Spinal cord (tissue), 10 donors: ENCODE measurements at places on chromosomes 12 and 14.
A peak's percentile ranks its signal among the peaks of the same experiment; 100 is the strongest.

DNA sequence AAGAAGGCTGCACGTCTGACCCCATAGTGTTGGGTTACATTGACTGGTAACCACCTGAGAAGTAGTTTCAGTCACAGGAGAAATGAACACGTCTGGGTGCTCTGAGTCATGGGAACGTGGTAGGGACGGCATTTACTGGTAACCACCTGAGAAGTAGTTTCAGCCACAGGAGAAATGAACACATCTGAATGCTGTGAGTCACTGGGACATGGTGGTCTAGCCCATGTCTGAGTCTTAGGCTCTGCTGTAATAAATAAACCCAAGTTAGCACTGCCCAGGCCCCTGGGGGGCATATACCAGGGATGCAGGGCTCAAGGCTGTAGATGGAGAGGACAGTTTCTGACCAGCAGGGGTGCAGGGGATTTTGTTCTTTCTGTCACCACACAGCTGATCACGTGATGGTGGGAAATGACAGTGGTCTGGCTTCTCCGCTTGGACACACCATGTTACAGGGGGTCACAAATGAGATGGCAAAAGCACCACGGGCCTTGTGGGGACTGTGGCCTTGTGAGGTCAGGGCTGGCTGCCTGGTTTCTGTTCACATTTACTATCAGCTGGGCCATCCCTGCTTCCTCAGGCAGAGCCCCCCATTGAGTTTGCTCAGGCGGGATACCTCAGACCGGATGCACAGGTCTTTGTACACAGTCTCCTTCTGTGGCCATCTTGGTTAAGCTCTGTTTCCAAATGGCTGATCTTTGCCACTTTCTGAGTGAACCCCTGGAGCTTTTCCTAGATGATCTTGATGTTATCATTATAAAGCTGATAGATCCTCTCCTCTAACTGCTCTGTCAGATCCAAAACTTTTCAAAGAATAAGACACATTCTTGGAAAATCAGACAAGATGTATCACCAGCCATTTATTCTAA, 9.8 kb upstream of the C12orf42 start:
- no peaks in the 10 kb centered on the region for H3K27me3 ChIP-seq
- H3K27ac ChIP-seq, result no peak overlapping the region
- H3K4me3 ChIP-seq, result no peak overlapping the region
- no peak for DNase-seq
- H3K4me1 ChIP-seq, result no peaks in the 10 kb centered on the region

- H3K4me1 ChIP-seq, result peaks cover 2% of the 10 kb centered on the region
- H3K27me3 ChIP-seq, result no peaks in the 10 kb centered on the region
- no peaks in the 10 kb centered on the region for H3K36me3 ChIP-seq
- no peak for DNase-seq
- H3K27ac ChIP-seq, result no peak overlapping the region
Observed at GRCh38 chr12:39503439-39503838, 60.5 kb upstream of the KIF21A start.

DNA sequence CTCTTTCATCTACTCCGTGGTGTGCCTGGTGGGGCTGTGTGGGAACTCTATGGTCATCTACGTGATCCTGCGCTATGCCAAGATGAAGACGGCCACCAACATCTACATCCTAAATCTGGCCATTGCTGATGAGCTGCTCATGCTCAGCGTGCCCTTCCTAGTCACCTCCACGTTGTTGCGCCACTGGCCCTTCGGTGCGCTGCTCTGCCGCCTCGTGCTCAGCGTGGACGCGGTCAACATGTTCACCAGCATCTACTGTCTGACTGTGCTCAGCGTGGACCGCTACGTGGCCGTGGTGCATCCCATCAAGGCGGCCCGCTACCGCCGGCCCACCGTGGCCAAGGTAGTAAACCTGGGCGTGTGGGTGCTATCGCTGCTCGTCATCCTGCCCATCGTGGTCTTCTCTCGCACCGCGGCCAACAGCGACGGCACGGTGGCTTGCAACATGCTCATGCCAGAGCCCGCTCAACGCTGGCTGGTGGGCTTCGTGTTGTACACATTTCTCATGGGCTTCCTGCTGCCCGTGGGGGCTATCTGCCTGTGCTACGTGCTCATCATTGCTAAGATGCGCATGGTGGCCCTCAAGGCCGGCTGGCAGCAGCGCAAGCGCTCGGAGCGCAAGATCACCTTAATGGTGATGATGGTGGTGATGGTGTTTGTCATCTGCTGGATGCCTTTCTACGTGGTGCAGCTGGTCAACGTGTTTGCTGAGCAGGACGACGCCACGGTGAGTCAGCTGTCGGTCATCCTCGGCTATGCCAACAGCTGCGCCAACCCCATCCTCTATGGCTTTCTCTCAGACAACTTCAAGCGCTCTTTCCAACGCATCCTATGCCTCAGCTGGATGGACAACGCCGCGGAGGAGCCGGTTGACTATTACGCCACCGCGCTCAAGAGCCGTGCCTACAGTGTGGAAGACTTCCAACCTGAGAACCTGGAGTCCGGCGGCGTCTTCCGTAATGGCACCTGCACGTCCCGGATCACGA, 2.2 kb downstream of the SSTR1 start:
- peaks cover 3% of the 10 kb centered on the region for H3K36me3 ChIP-seq
- DNase-seq, result no peak
- peaks cover 42% of the 10 kb centered on the region for H3K4me1 ChIP-seq

DNA sequence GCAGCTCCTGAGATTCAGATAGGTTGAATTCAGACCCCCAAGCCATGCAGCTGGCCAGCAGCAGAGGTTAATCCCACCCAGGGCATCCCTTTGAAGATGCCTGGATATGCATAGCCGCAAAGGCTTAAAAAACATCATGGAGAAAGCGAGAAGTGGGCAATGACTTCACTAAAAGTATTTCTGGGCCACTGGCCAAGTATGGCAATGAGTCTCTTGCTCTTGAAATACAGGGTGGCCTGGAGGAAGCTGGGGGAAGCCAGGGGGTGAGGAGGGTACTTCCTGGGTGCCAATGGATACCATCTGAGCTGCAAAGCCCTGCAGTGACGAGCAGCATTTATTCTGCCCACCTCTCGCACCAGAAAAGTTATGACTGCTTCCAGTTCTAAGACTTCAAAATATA, 539.3 kb upstream of the TBX3 start:
- no peak for DNase-seq
- no peak overlapping the region for H3K4me3 ChIP-seq
- no peaks in the 10 kb centered on the region for H3K36me3 ChIP-seq
- H3K27me3 ChIP-seq, result no peaks in the 10 kb centered on the region

- H3K36me3 ChIP-seq, result no peaks in the 10 kb centered on the region
- DNase-seq, result no peak
- H3K27me3 ChIP-seq, result no peaks in the 10 kb centered on the region
- H3K4me1 ChIP-seq, result no peaks in the 10 kb centered on the region
Observed at GRCh38 chr14:61517911-61518384, 177.4 kb upstream of the HIF1A start.

- H3K27ac ChIP-seq, result no peak overlapping the region
- no peak overlapping the region for H3K4me3 ChIP-seq
- no peaks in the 10 kb centered on the region for H3K27me3 ChIP-seq
- DNase-seq, result no peak
- no peaks in the 10 kb centered on the region for H3K4me1 ChIP-seq
Observed at GRCh38 chr12:65761301-65761700, 63.0 kb upstream of the HMGA2 start.

GRCh38 chr14:103960457-103961055, 18.2 kb upstream of the RD3L start:
- DNase-seq, result no peak
- no peaks in the 10 kb centered on the region for H3K4me1 ChIP-seq
- H3K36me3 ChIP-seq, result no peaks in the 10 kb centered on the region
- no peak overlapping the region for H3K27ac ChIP-seq
- no peaks in the 10 kb centered on the region for H3K27me3 ChIP-seq

DNA sequence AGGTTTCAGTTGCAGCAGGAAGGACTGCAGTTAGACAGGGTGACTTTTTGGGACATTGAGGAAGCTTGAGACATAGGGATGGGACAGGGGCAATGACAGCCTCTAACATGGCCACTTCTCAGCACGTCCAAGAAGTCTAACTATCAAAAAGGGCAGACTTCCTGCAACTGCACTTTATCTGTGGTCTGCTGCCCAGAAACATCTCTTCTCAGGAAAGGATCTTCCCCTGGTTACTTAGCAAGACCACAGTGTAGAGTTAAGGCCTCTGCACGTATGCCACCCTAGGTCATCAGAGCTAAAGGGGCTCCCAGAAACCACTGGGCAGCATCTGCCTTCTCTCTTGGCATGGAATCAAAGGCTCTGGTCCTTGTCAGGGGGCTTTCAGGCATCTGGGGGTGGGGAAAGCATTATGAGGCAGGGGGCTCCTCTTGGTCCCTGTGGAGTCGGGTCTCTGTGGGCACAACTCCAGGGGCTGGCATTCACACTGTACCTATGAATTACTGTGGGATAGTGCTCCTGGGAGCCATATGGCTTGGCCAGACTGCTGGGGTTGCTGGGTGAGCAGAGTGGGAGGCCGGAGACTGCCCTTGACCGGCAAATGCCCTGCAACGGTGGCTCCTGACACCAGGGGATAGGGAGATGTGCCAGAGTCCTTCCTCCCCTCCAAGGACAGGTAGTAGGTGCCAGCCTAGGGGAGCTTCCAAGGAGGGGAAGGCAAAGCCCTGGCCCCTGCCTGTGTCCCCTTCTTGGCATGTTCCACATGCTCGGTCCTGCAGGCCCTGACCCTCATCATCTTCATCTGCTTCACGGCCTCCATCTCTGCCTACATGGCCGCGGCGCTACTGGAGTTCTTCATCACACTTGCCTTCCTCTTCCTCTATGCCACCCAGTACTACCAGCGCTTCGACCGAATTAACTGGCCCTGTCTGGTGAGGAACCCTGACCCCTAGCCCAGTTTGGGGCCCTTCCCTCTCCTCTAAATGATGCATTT, 1.0 kb downstream of the CMTM5 start:
- peak overlapping the region; percentile 50 for H3K4me3 ChIP-seq
- H3K4me1 ChIP-seq, result peaks cover 74% of the 10 kb centered on the region
- no peak for DNase-seq
- peaks cover 3% of the 10 kb centered on the region for H3K36me3 ChIP-seq
- peak overlapping the region; percentile 89 for H3K27ac ChIP-seq
- H3K27me3 ChIP-seq, result no peaks in the 10 kb centered on the region

DNA sequence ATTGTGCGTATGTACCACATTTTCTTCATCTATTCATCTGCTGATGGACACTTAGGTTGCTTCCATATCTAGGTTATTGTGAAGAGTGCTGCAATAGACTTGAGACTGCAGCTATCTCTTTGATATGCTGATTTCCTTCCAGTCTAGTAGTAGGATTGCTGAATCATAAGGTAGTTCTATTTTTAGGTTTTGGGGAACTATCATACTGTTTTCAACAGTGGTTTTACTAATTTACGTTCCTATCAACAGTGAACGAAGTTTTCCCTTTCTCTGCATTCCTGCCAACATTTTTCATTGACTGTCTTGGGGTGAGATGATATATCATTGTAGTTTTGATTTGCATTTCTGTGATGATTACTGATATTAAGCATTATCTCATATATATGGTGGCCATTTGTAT, 482.2 kb downstream of the SLC16A7 start:
- no peaks in the 10 kb centered on the region for H3K36me3 ChIP-seq
- no peaks in the 10 kb centered on the region for H3K4me1 ChIP-seq
- DNase-seq, result no peak
- no peak overlapping the region for H3K27ac ChIP-seq
- no peaks in the 10 kb centered on the region for H3K27me3 ChIP-seq

- no peaks in the 10 kb centered on the region for H3K4me1 ChIP-seq
- DNase-seq, result no peak
- H3K4me3 ChIP-seq, result no peak overlapping the region
- H3K27me3 ChIP-seq, result no peaks in the 10 kb centered on the region
Observed at GRCh38 chr14:77222546-77223225, 41.1 kb downstream of the TMEM63C start.

DNA sequence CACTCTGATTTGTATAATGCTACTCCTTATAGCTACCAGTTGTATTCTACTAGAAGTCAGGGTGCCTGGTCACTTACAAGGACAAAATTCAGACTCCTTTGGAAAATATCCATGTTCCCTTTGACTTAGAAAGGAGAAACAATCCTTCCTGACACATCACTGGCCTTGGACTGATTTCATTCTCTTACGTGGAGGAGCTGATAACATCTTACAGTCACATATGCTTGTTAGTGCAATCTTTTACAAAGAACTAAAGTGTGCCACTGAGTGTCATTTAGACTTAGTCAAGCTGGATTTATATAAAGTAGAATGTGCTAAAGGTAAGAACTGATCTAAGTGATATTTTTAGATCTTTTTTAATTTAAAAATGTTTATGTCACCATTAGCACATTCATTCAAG, 131.0 kb upstream of the TMTC2 start:
- DNase-seq, result no peak
- H3K4me1 ChIP-seq, result no peaks in the 10 kb centered on the region
- no peak overlapping the region for H3K4me3 ChIP-seq
- H3K27me3 ChIP-seq, result no peaks in the 10 kb centered on the region

DNA sequence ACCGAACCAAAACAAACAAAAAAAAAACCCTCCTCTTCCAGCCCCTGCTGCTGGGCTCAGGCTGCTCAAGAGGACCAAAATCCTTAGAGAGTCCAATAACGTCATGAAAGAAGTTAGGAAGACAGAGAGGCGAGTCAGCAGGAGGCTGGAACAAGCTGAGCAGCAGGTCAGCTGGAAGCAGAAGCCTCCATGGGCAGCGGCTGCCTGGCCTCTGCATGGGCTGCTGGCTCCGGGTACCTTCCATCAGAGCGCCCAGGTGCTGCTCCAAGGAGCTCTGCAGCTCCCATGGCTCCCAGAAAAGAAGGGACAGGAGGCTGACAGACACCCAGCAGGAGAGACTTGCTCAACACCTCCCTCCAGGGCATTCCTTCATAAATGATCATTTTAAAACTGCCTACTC, 3.2 kb upstream of the KRT2 start:
- no peaks in the 10 kb centered on the region for H3K36me3 ChIP-seq
- H3K27ac ChIP-seq, result no peak overlapping the region
- no peak for DNase-seq
- H3K27me3 ChIP-seq, result no peaks in the 10 kb centered on the region
- H3K4me1 ChIP-seq, result peaks cover 23% of the 10 kb centered on the region
- no peak overlapping the region for H3K4me3 ChIP-seq

DNA sequence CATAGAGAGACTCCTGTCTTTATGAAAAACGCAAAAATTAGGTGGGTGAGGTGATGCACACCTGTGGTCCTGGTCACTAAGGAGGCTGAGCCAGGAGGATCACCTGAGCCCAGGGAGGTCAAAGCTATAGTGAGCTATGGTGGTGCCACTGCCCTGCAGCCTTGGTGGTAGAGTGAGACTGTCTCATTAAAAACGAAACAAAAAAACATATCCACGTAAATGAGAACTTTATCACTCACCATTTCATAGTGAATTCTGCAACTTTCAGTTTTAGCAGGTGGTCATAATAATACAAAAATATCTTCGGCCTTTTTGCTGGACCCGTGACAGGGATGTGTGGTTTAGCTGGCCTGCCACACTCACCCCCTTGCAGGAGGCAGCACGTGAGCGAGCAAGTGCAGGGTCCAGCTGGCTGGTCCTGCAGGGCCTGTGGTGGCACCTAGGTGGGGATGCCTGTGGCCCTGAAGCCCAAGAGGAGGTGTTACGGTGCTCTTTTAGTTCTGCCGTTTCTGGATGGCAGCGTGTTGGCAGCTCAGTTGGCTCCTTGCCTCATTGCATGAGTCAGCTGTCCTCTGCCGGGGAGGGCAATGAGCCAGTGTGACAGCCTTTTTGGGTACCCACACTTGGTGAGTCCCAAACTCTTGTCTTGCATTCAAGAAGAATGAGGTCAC, 1330.7 kb upstream of the TMEM132C start:
- H3K4me3 ChIP-seq, result no peak overlapping the region
- no peak overlapping the region for H3K27ac ChIP-seq
- H3K4me1 ChIP-seq, result peaks cover 8% of the 10 kb centered on the region
- H3K27me3 ChIP-seq, result no peaks in the 10 kb centered on the region
- H3K36me3 ChIP-seq, result no peaks in the 10 kb centered on the region
